ENCODE measurements at places on chromosomes 3 and 15.

DNA sequence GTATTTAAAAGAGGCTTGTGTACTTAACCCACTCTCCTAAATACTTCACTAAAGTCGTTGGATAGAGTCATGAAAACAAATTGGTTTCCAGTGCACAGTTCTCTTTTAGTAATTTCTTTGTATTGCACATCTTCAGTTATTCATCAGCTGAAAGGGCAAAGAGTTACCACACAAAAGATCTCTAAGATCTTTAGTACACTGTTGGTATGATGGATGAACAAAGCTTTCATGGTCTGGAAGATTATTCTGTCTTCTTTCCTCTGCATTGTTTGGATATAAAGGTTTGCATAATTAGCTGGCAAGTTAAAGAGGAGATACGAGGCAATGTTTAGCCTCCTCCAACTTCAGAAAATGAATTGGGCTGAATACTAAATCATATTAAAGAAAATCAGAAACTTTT, 40.5 kb downstream of the BCHE start:
- no peak for DNase-seq

DNA sequence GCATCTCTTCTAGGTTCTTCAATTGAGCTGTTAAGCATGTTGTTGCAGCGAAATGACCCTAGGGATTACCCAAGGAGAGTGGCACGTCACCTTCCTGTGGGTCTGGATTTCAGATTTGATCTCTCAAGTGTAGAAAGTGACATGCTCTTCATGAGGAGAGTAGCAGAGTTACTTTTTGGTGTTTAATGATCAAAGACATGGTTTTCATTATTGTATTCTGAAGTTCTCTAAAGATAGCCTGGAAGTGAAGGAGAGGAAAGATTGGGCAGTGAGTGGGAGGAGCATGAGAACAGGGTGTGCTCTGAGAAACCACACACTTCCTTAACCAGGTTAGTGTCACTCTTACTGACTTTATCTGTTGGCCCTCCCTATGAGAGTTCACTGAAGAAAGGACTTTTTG, 153.6 kb downstream of the AKAP13 start:
- no peak for DNase-seq

GRCh38 chr15:68991723-68992122, 22.8 kb upstream of the NOX5 start:
- no peak for DNase-seq

DNA sequence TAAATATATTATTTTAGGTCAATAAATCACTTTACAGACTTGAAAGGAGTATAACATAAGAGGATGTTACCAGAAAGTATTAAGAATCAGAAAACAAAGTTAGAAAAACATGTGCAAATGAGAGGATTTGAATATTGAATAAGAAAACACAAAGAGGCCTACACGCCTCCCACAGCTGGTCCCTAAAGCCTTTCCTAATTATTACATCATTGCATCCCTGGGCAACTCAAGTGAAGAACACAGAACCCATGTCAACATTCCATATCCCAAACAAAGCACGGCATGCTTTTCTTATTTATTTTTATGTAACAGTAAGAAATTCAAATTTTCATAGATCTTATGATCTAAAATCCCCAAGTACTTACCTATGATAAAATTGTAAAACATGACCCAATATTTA, 61.2 kb downstream of the HERC1 start:
- DNase-seq: no peak

GRCh38 chr3:42229942-42230688, 35.9 kb downstream of the CCK start:
- DNase-seq: no peak

GRCh38 chr3:193400304-193400703, 21.8 kb upstream of the ATP13A5 start:
- no peak for DNase-seq

DNA sequence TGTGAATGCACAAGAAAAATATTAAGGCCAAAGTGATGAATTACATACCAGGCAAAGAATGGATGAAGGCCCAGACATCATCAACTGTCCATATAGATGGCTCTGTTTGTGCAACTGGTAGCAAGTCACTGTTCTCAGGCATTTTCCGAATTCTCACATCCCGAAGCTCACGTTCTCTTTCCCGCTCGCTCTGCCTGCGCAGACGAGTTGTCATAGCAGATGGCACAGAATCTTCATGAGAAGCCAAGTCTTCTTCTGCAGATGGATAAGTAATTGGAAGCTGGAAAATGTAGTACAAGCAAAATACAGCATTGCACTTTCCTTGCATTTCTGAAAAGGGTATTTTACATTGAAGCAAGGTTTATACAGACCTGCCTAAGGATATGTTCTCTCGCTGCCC, 64.6 kb downstream of the GPR160 start:
- DNase-seq: no peak

- no peak for DNase-seq
Measured at GRCh38 chr15:88693191-88693590, 54.4 kb downstream of the ISG20 start.

DNA sequence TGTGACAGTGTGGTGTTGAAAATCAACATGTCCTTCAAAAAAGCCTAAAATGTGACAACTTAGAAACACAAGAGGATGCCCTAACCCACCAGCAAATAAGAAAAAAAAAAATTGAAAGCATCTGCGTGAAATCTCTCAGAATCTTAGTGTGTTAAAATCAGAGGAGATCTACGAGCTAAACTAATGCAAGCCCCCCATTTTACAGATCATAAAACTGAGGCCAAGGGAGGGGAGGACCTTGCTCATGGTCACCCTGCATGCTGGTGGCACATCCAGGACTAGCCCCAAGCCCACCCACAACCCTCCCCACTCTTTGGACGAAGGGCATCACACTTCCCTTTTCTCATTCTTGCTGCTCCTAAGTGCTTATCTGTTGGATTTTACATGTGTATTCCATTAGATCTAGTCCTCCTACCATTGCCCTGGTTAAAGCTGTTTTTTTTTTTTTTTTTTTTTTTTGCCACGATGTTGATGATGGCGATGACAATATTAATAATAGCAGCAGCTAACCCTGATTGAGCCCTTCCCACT, 29.1 kb upstream of the NOX5 start:
- DNase-seq: no peak

GRCh38 chr15:42060797-42061196, 33.6 kb downstream of the PLA2G4D start:
- DNase-seq: peak; percentile 29

- DNase-seq: no peak
Measured at GRCh38 chr3:132549169-132549568, 47.9 kb upstream of the ACKR4 start.

- no peak for DNase-seq
Measured at GRCh38 chr15:96627031-96627568, 296.6 kb downstream of the NR2F2 start.

GRCh38 chr3:53109891-53110771, 20.1 kb downstream of the RFT1 start:
- no peak for DNase-seq

GRCh38 chr3:175664911-175665310, 805.8 kb downstream of the NAALADL2 start:
- DNase-seq: no peak

- no peak for DNase-seq
Measured at GRCh38 chr15:29568840-29569532, 253.3 kb downstream of the TJP1 start.

GRCh38 chr3:178982137-178982536, 89.5 kb downstream of the ZMAT3 start:
- no peak for DNase-seq

DNA sequence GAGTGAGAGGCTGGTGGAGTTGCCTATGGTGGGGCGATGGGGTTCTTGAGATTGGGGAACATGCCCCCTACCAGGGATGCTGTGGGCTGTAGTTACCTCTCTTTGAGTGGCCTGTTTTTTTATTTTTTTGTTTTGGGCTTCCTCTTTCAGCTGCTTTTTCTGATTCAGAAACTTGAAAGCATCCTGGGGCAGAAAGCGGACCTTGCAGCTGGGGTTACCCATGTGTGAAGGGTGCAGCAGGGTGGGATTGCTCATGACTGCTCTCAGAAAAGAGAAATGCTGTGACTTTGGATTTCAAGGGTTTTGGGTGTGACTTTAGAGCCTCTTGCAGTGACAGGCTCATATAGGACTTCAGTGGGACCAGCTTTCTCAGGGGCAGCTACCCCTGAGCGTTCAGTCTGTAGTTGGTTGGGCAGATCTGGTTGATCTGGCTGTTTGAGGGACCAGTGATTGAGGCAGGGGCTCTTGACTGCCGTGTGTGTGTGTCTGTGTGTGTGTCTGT, 1.8 kb downstream of the LIMD1 start:
- no peak for DNase-seq

Measured in NCI-H2029 (cell line).